ENCODE measurements at places on chromosomes 7 and 10. TPM values are rescaled to one million over a fixed set of nuclear protein-coding genes. Genes with fewer than 3 reads are reported as not detected.

The MBLAC1 gene
- total RNA-seq = 2.6 TPM

The MGMT gene
- total RNA-seq = 6.2 TPM

The FAM221A gene
- total RNA-seq = 0.39 TPM

The RAB19 gene
- not detected for total RNA-seq

The TMEM196 gene
- not detected for total RNA-seq

The MBL2 gene
- not detected for total RNA-seq
